ENCODE measurements at places on chromosomes 13 and 19. TPM values are rescaled to one million over a fixed set of nuclear protein-coding genes. Genes with fewer than 3 reads are reported as not detected.
A peak's percentile ranks its signal among the peaks of the same experiment; 100 is the strongest.

- DNase-seq, result no peak
- H3K27me3 ChIP-seq, result no peaks in the 10 kb centered on the region
- no peaks in the 10 kb centered on the region for H3K36me3 ChIP-seq
- H3K4me3 ChIP-seq, result no peak overlapping the region
- no peak overlapping the region for H3K27ac ChIP-seq
- no peaks in the 10 kb centered on the region for H3K4me1 ChIP-seq
Measured at GRCh38 chr13:85497652-85498051, 301.6 kb downstream of the SLITRK6 start.

DNA sequence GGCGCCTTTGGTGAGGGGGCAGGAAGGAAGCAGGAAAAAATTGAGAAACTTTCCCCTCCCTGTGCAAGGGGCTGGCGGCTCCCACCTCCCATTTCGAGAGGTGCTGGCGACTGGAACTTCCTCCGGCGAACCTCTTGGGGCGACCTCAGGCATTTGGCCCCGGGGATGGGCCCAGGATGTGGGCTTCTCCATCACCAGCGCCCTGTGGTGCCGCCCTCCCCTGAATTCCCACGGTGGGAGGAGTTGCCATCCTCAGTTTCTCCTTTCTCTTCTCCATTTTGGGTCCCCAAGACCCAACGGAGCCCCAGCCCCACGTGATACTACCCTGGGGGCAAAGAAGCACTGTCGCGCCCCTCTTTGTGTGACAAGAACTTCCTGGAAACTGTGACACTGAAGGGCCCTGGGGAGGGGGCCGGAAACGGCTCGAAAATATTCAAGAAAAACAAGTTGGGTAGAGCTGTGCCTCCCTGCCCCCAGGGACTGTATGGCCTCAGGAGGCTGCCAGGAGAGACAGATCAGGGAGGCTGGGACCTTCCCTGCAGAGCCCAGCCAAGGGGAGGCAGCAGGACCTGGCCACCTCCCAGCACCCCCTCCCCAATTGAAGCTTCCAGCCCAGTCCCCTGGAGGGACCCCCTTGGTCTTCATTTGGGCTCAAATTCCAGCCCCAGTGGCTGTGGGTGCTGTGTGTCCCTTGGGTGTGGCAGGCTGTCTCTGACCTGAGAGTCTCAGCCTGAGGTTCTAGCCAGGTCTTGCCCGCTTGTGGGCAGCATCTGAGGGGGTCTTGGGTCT lies 16.2 kb upstream of the AP1M2 start:
- H3K4me1 ChIP-seq, result peaks cover 27% of the 10 kb centered on the region
- peak overlapping the region; percentile 89 for H3K27ac ChIP-seq
- DNase-seq, result peak; percentile 86
- no peaks in the 10 kb centered on the region for H3K27me3 ChIP-seq
- peak overlapping the region; percentile 86 for H3K4me3 ChIP-seq
- no peaks in the 10 kb centered on the region for H3K36me3 ChIP-seq

DNA sequence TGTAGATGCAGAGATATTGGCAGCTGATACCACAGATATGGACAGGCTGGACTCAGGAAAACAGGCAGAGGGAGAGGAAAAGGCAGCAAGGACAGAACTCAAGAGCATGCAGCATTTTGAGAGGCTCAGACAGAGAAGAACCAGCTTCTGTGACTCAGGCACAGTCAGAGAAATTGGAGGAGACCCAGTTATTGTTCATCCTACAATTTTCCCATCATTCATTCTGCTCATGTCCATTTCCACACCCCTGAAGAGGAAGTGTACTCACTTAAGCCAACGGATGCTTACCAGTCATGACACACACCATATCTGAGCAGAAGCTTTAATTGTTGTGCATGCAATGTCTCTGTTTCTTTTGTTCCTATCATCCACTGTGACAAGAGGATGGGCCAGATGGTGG lies 359.8 kb upstream of the HTR2A start:
- H3K27ac ChIP-seq, result no peak overlapping the region
- H3K4me1 ChIP-seq, result no peaks in the 10 kb centered on the region
- no peak overlapping the region for H3K4me3 ChIP-seq
- no peak for DNase-seq
- H3K27me3 ChIP-seq, result no peaks in the 10 kb centered on the region

GRCh38 chr19:38850436-38850975 lies 720 bp upstream of the HNRNPL start:
- H3K27ac ChIP-seq, result peak overlapping the region; percentile 100
- peaks cover 54% of the 10 kb centered on the region for H3K4me1 ChIP-seq

GRCh38 chr19:15169541-15170285 lies 31.1 kb downstream of the NOTCH3 start:
- no peak overlapping the region for H3K4me3 ChIP-seq
- no peaks in the 10 kb centered on the region for H3K4me1 ChIP-seq

GRCh38 chr13:95752677-95753076 lies 75.7 kb downstream of the DNAJC3 start:
- no peaks in the 10 kb centered on the region for H3K4me1 ChIP-seq
- no peaks in the 10 kb centered on the region for H3K36me3 ChIP-seq
- DNase-seq, result no peak
- H3K27ac ChIP-seq, result no peak overlapping the region
- H3K27me3 ChIP-seq, result no peaks in the 10 kb centered on the region
- no peak overlapping the region for H3K4me3 ChIP-seq

GRCh38 chr13:27635266-27635665 lies 13.6 kb downstream of the POLR1D start:
- peaks cover 11% of the 10 kb centered on the region for H3K36me3 ChIP-seq
- H3K27ac ChIP-seq, result no peak overlapping the region
- no peak overlapping the region for H3K4me3 ChIP-seq

DNA sequence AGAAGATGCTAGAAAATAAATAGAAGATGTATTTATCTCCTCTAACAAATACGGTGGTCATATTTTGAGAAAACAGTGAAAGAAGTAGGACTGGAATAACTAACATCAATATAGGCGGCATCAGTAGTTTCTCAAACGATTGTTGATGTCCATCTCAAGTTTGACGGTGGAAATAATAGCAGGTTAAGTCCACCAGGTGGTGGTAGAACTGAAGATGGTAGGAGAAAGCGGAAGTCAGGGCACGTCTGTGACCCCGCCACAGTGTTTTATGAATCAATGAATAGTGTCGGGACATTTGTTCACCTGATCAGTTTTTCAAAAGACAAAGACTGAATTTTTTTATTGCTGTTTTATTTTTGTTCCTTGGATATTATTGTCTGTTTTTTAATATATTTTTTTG lies 706.4 kb upstream of the SLC10A2 start:
- no peak overlapping the region for H3K4me3 ChIP-seq
- H3K36me3 ChIP-seq, result no peaks in the 10 kb centered on the region
- no peak overlapping the region for H3K27ac ChIP-seq
- no peaks in the 10 kb centered on the region for H3K27me3 ChIP-seq
- DNase-seq, result no peak
- no peaks in the 10 kb centered on the region for H3K4me1 ChIP-seq

GRCh38 chr19:31991984-31992655 lies 353.3 kb upstream of the ZNF507 start:
- no peak overlapping the region for H3K4me3 ChIP-seq
- DNase-seq, result no peak
- H3K27ac ChIP-seq, result no peak overlapping the region

GRCh38 chr19:16429066-16429758 lies 42.6 kb downstream of the EPS15L1 start:
- peak; percentile 63 for DNase-seq
- H3K27me3 ChIP-seq, result no peaks in the 10 kb centered on the region
- H3K36me3 ChIP-seq, result peaks cover 99% of the 10 kb centered on the region
- H3K4me1 ChIP-seq, result no peaks in the 10 kb centered on the region
- no peak overlapping the region for H3K27ac ChIP-seq

- H3K4me1 ChIP-seq, result peaks cover 7% of the 10 kb centered on the region
- no peaks in the 10 kb centered on the region for H3K27me3 ChIP-seq
- no peak overlapping the region for H3K27ac ChIP-seq
Measured at GRCh38 chr13:44489751-44490150, 86.4 kb downstream of the TSC22D1 start.

- no peak overlapping the region for H3K27ac ChIP-seq
- H3K4me1 ChIP-seq, result no peaks in the 10 kb centered on the region
- H3K36me3 ChIP-seq, result no peaks in the 10 kb centered on the region
- no peak overlapping the region for H3K4me3 ChIP-seq
- no peak for DNase-seq
- no peaks in the 10 kb centered on the region for H3K27me3 ChIP-seq
Measured at GRCh38 chr13:78875792-78876580, 217.0 kb upstream of the OBI1 start.

DNA sequence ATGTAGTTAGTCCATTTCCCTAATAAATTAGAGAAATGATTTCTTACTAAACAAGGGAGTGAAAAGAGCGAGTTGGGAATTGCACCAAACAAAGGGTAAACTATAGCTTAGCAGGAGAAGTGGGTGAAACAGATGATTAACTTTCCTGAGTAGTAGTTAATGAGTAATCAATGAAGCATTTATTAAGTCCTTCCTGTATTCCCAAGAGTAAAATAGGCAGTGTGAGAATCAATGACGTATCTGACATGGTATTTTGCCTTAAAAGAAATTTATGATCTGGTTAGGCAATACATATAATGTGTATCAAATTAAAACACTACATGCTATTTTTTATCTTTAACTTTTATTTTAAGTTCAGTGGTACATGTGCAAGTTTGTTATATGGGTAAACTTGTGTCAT lies 142.8 kb downstream of the KLF5 start:
- H3K4me1 ChIP-seq, result no peaks in the 10 kb centered on the region
- H3K27me3 ChIP-seq, result no peaks in the 10 kb centered on the region
- peak overlapping the region; percentile 72 for H3K27ac ChIP-seq
- H3K4me3 ChIP-seq, result no peak overlapping the region
- no peak for DNase-seq

DNA sequence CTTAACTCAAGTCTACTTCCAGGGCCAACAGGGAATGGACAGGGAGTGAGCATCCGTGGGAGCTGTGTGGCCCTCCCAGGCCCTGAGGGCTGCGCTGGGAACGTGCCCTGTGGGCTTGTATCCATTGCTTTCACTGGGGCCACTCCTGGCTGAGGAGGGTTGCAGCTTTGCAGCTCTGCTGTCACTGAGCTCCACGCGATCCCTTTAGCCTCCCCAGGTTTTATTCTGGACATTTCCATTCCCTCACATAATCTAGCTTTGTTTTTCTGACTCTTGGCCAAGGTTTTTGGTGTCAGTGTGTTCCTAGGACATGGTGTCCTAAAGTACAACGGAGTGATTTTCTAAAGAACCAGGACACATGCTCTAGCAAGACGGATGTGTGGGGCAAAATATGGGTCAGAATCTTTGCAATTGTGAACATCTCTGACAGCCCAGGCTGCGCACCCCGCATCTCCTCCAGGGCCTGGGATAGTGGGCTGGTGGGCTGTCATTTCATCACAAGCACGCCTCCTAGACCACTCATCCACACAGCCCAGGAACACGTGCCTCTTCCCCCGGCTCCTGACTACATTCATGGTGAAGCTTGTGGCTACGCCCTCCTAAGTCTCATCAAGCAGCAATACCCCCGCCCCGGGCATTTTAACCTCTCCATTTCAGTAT lies 28.0 kb downstream of the GGACT start:
- no peak overlapping the region for H3K27ac ChIP-seq
- no peak overlapping the region for H3K4me3 ChIP-seq
- no peaks in the 10 kb centered on the region for H3K27me3 ChIP-seq
- H3K4me1 ChIP-seq, result no peaks in the 10 kb centered on the region
- no peak for DNase-seq

- no peaks in the 10 kb centered on the region for H3K4me1 ChIP-seq
- H3K27ac ChIP-seq, result no peak overlapping the region
- peak; percentile 24 for DNase-seq
- H3K4me3 ChIP-seq, result no peak overlapping the region
- no peaks in the 10 kb centered on the region for H3K36me3 ChIP-seq
- H3K27me3 ChIP-seq, result peaks cover 8% of the 10 kb centered on the region
Measured at GRCh38 chr19:772730-773436, 22.0 kb downstream of the MISP start.

DNA sequence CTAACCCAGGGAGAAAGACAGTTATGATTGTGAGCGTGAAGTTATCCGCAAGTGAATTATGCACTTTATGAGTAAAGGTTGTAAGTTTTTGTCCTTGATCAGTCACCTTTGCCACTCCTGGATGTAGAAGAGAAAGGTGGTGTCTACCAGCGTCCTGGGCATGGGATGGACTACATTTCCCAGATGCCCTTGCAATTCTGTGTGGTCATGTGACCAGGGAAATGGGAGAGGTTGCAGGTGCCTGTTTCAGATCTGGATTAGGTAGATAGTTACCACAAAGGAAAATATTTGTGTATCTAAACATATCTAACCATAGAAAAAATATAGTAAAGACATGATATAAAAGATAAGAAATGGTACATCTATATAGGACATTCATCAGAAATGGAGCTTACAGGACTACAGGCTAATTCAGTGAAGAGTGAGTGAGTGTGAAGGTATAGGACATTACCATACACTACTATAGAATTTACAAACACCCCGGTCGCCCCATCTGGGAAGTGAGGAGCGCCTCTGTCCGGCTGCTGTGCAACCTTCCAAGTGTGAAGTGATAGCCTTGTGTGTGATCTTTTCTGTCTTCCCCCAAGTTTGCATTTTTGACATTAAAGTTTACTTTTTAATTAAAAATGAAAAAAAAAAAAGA lies 51.6 kb upstream of the CACNA1A start:
- H3K4me1 ChIP-seq, result no peaks in the 10 kb centered on the region
- peak; percentile 12 for DNase-seq
- H3K4me3 ChIP-seq, result no peak overlapping the region
- no peaks in the 10 kb centered on the region for H3K36me3 ChIP-seq
- no peaks in the 10 kb centered on the region for H3K27me3 ChIP-seq
- no peak overlapping the region for H3K27ac ChIP-seq

DNA sequence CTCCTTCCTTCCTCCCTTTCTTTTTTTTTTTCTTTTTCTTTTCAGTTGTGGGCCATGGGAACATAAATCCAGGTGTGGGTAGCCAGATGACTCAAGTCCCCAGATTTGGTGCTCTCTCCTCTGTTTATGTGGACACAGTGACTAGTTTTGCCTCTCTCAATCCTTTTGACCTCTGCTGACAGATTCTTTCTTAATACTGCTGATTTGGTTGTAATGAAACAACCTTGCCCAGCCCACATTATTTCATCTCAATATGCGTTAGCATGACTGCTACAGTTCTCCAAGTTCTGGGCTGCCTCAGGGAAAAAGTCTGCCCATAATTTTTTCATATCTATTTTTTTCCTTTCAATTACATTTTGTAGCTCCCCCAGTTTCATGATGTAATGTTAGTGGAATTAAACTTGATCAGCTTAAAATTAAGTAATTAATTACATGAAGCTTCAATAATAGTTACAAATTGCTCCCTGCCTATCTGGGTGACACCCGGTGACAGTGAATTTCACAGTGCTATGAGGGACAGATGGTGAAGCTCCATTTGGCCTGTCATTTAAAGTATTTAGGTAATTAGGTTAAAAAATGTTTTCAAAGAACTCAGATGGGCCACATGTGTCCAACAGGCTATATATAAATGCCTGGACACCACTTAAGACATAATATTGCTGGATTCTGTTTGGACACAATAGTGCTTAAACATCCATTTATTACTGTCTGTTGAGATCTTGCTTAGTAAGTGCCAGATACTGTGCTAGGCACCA lies 118.8 kb upstream of the FRY start:
- H3K36me3 ChIP-seq, result no peaks in the 10 kb centered on the region
- DNase-seq, result peak; percentile 20

- H3K27me3 ChIP-seq, result no peaks in the 10 kb centered on the region
- no peaks in the 10 kb centered on the region for H3K36me3 ChIP-seq
- H3K4me3 ChIP-seq, result no peak overlapping the region
- H3K4me1 ChIP-seq, result no peaks in the 10 kb centered on the region
Measured at GRCh38 chr13:33904431-33904830, 86.5 kb downstream of the RFC3 start.

FXYD7 gene
- 0.55 TPM for polyA plus RNA-seq

CYP4F8 gene
- polyA plus RNA-seq, result not detected

GPR12 gene
- 0.05 TPM for polyA plus RNA-seq

FOSB gene
- polyA plus RNA-seq, result 20.9 TPM

ZNF180 gene
- 4.6 TPM for polyA plus RNA-seq

Data from stomach (tissue), 19 donors.